ENCODE measurements at places on chromosomes 12 and 14. TPM values are rescaled to one million over a fixed set of nuclear protein-coding genes. Genes with fewer than 3 reads are reported as not detected.
A peak's percentile ranks its signal among the peaks of the same experiment; 100 is the strongest.

DNA sequence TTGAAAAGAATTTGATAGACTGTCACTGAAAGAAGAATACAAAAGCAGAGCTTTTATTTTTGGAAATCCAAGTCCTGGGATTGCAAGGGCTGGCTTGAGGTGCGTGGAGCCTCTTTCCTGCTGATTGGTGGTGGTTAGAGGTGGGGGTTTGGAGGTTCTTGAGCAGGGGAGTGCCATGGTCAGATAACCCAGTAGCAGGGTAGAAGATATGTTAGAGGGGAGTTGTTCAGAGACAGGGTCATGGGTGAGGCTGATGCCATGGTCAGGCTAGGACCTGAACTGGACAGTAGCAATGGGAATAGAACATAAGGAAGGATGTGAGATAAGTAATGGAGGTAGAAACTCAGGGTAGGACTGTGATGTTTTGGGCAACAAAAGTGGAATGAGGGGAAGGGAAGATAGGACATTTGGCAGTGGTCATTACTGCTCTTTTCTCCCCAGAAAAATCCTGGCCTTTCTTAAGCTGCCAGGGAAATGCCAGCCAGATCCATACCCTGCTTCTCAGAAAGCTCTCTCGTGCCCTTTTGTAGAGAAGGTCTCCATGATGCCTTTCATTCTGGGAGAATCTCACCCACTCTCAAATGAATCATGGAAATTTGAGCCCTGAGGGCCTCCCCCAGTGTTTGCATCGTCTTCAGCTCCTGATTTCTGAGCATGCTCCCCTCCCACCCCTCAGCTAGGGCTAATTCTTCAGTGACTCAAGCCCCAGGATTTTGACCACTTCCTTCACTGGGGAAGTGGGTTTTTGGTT is 9.5 kb downstream of the EMP1 start:
- H3K27ac ChIP-seq, result no peak overlapping the region
- peak; percentile 47 for DNase-seq
- H3K27me3 ChIP-seq, result peaks cover 2% of the 10 kb centered on the region
- H3K4me3 ChIP-seq, result no peak overlapping the region
- H3K36me3 ChIP-seq, result no peaks in the 10 kb centered on the region
- H3K4me1 ChIP-seq, result peaks cover 25% of the 10 kb centered on the region

DNA sequence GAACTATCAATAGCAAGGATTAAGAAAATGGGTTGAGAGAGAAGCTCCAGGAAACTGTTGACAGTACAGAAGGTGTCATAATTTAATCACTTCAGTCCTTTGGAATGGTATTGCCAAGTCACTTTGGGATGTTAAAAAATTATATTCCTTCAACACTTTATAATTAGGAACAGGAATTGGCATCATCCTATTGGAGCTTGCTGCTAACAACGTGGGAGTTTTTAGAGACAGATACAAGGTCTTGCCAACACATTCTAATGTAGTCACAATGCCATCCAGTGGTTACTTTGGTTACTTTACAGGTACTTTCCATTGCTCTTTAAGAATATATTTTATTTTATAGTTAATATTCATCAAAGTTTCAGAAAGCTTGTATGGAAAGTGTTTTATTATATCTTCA is 310.1 kb downstream of the SYT1 start:
- no peaks in the 10 kb centered on the region for H3K36me3 ChIP-seq
- no peaks in the 10 kb centered on the region for H3K4me1 ChIP-seq
- DNase-seq, result no peak
- H3K27me3 ChIP-seq, result no peaks in the 10 kb centered on the region

DNA sequence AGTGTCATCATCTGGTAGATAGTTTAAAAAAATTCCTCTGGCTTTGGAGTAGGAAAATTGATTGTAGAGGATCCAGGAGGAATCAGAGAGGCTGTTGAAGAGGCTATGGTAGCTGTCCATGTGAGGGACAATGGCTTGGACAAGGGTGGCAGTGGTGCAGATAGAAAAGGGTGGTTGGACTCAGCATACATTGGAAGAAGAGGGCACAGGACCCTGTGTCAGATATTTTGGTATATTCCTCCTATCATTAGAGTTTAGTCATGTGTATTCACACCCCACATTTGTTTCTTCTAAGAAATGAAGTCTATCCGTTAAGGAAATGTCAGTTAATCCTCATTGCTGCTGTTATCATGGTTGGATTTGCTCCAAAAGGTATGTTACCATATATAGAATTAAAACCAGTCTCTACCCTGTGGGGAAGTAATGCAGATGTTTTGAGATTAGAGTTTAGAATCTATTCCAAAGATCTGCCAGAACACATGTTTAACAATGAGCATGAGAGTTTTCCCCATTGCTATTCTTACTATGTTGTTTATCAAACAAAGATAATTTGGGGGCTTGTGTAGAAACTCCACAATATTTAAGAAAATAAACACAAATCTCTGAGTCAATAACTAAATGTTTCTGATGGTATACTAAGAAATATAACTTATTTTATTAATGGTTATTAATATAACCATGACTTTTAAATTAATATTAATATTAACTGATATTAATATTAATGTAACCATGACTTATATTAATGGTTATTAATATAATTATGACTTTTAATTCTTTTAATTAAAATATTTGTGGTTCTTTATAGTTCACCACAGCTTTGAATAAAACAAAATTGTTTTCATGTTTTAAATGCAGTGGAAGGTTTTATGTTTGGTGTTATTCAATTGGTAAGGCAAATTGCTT is 80.9 kb downstream of the CRADD start:
- DNase-seq, result no peak
- H3K4me1 ChIP-seq, result peaks cover 30% of the 10 kb centered on the region
- H3K4me3 ChIP-seq, result no peak overlapping the region
- peaks cover 11% of the 10 kb centered on the region for H3K36me3 ChIP-seq

Gene PLA2G1B
- total RNA-seq, result not detected

DNA sequence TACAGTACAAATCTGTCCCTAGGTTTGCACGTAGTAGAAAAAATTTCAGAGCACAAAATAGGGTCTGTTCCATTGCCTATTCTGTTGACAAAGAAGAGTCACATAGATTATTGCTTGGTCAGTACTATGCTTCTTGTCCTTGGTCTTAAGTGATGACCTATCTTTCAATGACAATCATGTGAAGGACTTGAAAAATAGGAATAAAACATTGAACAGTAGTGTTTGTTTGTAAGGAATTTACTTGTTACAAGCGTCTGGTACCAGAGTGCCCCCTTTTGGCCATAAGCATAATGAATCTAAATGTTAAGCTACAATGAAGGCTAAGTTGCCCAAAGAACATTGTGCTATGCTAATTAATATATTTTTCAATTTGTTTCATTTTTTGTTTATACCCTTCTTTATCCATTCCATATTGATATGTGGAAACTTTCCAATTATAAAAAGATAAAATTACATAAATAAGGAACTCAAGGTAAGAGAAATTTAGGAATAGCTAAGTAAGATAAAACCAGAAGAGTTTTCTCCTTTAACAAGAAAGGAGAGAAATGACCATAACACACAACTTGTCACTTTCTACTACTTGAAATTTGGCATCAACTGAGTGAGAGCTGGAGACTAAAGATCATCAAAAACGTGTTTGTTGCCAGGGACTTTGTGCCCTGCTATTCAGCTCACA is 204.7 kb downstream of the EPS8 start:
- DNase-seq, result peak; percentile 58
- H3K27me3 ChIP-seq, result no peaks in the 10 kb centered on the region
- H3K36me3 ChIP-seq, result peaks cover 3% of the 10 kb centered on the region
- H3K27ac ChIP-seq, result no peak overlapping the region
- H3K4me1 ChIP-seq, result peaks cover 12% of the 10 kb centered on the region

- H3K27ac ChIP-seq, result no peak overlapping the region
- H3K27me3 ChIP-seq, result no peaks in the 10 kb centered on the region
- H3K4me1 ChIP-seq, result peaks cover 8% of the 10 kb centered on the region
- no peak overlapping the region for H3K4me3 ChIP-seq
- no peak for DNase-seq
- peaks cover 30% of the 10 kb centered on the region for H3K36me3 ChIP-seq
Measured at GRCh38 chr12:936377-937345, 12.8 kb downstream of the RAD52 start.

Gene CCND2
- 486 TPM for total RNA-seq

Data from activated naive CD4-positive, alpha-beta T cell treated with anti-CD3 and anti-CD28 coated beads for 36 hours (primary cell).